ENCODE measurements at places on chromosomes 5 and 9.

GRCh38 chr5:98606961-98607360 is 166.5 kb upstream of the RGMB start:
- no peak for DNase-seq

DNA sequence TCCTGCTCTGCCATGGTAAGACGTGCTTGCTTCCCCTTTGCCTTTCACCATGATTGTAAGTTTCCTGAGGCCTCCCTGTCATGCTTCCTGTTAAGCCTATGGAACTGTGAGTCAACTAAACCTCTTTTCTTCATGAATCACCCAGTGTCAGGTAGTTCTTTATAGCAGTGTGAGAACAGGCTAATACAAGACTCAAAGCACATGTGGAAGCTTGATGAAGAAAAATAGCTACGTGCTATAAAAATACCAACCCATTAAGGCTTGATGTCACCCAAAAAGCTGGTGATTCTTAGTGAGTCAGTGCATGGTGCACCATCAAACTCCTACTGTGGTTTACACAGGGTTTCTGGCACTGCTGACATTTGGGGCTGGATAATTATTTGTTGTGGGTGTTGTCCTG is 332.2 kb downstream of the TMEM167A start:
- DNase-seq = no peak

DNA sequence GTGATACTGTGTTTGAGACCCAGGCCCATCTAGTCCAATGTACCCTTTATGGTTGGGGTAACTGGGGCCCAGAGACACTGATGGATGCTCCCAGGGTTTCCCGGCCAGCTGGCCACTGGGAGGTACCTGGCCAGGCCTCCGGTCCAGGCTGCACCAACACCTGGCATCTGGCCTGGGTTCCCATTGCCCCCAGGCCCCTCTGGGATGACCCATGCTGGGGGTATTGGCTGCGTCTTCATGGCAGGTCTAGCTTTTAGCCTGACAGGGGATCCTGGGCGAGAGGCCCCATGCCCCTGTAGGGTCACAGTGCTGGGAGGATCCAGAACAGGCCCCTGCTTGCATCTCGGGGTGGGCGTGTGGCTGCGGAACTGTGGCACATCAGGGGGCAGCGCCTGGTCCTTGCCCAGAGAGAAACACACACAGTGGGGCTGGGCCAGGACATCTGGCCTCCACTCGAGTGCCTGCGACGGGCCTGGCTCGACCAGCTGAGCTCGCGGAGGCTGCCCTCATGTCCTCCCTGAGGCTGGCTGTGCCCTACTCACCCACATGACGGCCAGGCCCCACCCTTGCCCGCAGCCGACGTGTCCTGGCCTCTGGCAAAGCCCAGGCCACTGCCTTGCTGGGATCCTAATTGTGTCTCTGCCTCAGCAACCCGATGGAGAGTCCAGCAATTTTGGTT is 21.5 kb upstream of the COL5A1 start:
- no peak for DNase-seq

- DNase-seq = no peak
Observed at GRCh38 chr5:167624053-167624452, 667.4 kb upstream of the WWC1 start.

DNA sequence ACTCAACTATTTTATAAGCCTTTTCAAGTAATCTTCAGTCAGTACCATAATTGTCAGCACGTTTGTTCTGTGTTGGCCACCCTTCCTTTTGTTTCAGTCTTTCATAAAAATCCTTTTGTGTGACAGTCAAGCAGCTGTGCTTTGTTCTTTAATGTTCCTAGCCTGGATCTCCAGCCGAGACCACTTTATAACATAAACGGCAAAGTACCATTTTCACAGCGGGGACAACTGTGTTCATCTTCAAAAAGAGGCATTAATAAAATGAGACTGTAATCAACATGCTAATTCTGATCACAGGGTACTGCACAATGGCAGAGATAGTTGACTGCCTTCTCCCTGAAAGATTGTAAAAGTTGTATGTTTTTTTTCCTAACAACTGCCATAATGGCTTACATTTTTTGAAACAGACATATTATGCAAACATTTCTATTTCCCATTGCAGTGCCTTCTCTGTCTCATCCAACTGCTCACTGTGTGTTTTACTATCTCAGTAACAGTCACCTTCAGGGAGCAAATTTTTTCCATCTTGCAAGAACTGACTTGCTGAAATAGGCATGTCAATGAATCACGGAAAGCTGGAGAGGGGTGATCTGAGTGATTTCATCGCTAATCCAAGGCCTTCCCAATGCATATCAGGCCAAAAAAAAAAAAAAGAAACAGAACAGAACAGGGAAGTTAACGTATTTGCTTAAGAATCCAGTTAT is 828.5 kb upstream of the DMAC1 start:
- no peak for DNase-seq

DNA sequence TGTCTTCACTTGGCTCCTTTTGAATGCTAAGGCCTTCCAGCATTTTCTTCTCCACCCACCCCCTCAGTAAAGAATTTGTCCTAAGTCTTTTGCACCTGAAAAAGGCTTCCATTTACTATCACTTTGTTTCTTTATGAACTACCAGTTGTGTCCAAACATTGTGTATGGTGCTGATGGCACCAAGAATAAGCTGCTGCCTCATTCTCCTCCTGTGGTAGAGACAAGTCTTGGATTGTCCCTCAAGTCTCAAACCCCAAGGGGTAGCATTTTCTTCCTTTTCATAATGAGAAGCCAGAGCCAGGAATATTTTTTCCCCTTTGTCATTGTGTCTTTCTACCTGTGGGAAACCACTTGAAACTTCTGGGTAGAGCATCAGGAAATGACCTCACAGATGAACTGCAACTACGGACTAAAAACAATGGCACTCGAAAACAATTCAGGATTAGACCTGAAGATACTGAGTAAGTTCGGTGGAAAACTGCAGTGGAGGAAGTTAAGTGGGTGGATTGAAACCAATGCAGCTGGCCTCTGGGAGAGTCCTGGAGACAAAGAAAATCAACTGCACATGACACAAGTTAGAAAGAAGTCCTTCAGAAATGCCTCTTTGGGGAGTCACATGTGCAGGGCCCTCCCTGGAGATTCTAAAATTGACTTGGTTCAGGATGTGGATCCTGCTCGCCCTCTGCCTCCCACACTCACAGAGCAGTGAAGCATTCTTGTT is 80.5 kb downstream of the SH3RF2 start:
- no peak for DNase-seq

GRCh38 chr5:139662617-139663016 is 14.5 kb downstream of the CXXC5 start:
- DNase-seq = no peak

DNA sequence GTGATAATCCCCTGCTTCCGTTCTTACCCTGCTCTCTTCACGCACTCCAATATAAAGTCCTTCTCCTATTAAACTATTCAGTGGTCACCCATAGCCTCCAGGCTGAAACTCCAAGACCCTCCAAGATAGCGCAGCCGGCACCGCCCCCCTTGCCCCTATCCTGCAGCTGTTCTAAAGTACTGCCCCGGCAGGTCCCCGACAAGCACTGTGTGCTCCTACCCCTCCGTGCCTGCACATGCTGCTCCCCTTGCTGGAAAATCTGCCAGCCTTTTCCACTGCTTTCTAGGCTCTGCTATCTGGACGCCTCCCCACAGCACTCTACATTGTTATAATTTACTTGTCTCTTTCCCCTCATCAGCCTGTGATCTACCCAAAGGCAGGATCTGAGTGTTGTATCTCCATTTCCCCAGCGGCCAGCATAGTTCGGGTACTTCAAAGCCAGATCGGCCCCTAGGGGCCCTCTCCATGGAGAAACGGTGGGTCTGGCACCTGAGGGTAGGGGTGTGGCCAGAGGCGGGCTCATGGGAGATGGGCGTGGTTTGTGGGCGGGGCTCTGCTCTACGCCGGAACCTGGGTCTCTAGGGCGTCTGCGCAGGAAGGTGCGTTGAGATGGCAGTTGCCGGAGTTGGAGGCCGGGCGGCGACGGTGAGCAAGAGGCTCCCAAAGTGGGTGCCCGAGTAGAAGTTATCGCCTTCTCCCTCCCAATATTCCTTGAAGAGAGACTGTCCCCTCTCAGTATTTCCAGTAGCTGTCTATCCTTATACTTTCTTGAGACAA is 83.5 kb upstream of the RUSC2 start:
- DNase-seq = no peak

DNA sequence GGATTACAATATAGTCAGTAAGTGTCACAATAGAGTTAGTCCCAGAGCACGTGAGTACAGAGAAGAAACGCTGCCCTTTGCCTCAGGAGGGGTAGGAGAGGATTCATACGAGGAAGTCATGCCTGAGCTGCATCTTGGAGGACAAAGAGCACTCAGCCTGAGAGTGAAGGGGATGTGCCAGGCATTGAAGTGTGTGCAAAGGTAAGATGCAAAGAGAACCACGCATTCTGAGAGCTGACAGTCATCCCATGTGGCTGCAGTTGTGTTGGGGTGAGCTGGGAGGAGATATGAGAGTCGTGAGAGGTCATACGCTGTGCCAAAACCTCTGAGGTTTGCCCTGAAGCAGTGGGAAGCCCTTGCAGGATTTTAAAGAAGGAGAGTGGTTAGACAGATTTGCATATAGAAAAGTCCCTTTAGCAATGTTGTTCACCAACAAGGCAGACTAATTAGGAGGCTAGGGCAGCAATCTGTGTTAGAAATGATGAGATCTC is 97.5 kb downstream of the PIP5K1B start:
- DNase-seq = no peak

- no peak for DNase-seq
Observed at GRCh38 chr9:99112750-99113413, 8.0 kb downstream of the TGFBR1 start.

- no peak for DNase-seq
Observed at GRCh38 chr9:105636331-105636730, 25.9 kb upstream of the TAL2 start.

DNA sequence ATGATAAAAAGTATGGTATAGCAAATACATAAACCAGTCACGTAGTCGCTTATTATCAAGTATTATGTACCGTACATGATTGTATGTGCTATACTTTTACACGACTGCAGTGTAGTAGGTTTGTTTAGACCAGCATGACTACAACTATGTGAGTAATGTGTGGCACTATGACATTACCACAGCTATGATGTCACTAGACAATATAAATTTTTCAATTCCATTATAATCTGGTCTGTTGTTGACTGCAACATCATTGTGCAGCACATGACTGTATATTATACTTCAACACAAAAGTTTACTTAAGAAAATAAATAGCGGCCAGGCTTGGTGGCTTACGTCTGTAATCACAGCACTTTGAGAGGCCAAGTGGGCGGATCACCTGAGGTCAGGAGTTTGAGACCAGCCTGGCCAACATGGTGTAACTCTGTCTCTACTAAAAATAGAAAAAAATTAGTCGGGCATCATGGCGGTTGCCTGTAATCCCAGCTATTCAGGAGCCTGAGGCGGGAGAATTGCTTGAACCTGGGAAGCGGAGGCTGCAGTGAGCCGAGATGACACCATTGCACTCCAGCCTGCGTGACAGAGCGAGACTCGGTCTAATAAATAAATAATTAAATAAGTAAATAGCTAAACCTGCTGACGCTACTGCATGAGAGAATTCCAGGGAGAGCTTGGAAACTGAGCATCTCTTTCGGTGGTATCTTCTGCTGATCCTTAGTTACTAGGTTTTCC is 24.6 kb upstream of the JADE2 start:
- no peak for DNase-seq

- no peak for DNase-seq
Observed at GRCh38 chr9:91073049-91073810, 271.6 kb downstream of the SYK start.

DNA sequence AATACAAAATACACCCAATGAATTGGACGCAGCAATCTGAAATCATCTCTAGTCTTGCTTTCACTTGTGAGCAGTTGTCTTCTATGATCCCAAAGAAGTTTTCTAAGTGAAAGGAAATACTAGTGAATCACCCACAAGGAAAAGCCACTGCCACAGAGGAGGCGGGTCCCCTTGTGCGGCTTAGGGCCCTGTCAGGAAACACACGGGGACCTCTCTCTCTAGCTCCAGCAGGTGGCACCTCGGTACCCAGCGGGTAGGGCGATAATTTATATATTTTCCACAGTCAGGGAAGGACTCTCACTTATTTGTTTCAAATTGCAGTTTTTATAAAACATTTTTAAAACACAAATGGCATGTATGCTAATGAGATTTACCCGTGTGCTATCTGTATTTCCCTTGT is 417.1 kb downstream of the KDM4C start:
- no peak for DNase-seq

DNA sequence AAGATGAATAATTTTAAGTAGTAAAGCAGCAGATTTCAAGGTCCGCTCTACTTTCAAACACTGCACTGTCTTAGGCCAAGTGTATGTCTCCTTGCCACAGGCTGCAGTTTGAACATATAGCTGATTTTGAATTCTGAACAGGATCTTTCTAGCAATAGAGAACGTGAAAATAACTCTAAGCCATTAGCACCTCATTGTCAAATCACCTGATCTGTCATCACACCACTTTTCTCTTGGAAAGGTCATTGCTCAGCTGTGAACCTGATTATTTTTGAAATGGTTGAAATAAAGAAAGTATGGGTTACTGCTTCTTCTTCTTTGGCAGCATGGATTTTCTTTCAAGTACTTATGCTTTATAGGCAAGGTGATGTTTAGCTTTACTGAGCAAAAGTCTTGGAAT is 357.0 kb upstream of the RORB start:
- DNase-seq = no peak

DNA sequence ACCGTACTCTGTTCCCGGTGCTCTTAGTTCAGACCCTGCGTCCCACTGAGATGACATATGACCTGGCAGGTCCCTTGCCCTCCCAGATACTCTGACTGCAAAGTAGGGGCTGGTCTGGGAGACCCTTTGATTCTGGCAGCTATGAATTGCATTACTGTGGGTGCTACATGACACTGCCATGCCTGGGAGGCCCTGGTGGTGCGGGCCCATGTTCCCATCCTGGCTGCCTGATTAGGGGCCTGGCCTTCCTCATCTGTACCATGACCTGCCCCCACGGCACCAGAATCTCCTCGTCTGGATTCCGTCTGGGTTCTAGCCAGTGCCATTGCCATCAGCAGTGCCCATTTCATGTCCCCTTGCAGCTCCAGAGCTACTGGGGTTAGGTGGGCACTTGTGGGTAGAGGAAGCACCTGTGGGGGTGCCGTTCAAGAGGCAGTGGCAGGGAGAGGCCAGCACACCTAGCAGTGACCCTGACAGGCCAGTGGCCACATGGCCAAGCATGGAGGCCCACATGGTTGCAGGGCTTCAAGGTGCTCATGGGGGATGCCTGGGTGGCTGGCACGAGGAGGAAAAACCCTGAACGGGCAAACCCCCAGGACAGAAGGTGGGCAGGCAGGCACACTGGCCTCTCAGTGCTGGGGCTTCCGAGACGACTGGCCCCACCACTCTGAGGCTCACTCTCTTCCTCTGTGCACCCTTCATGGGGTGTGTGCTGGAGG is 69.7 kb downstream of the PHF2 start:
- no peak for DNase-seq

- no peak for DNase-seq
Observed at GRCh38 chr5:149129181-149129580, 12.1 kb upstream of the ABLIM3 start.

- no peak for DNase-seq
Observed at GRCh38 chr9:94554439-94555331, at the start of gene PCAT7. PCAT7 (plus strand) TSS chr9:94555083.

DNA sequence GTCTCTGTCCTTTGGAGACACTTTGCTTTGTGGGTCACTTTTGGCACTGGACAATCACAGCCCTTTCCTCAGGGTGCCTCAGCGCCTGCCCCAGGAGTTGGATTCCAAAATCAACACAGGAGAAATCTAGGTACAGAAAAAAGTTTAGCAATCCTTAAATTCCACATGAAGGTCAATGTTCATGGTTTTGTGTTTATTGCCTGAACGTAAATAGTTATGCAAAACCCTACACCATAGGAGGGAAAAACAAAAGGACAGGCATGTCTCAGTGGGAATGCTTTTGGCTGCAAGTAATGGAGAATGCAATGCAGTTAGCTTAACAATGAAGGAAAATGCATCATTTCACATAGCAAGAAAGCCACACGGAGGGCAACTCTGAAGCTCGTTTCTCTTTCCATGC is 6.5 kb upstream of the HMCN2 start:
- DNase-seq = no peak
